ENCODE measurements at places on chromosomes 13 and 19.

DNA sequence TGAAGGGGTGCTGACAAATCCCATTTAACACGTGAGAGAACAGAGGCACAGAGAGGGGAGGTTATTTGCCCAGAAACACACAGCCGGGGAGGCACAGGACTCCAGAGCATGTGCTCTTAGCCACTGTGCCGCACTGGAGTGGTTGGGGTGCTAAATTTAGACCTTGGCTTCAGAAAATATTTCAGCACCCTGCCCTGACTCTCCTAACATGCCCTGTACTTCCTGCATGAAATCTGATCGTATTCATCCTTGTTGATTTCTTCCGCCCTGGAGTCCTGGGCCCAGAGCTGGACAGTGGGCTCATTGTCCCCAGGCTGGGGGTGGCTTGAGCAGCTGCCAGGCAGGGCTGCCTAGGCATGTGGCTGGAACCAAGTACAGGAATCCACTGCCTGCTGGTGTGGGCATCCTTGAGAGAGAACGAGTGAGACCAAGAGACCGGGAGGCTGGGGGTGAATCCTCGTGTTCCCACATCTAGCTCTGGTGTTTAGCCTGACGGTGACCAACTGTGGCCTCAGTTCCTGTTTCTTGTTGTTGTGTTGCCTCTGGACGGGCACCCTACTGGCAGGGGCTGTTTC lies 5.3 kb downstream of the SLC27A1 start:
- DNase-seq, result no peak
- H3K36me3 ChIP-seq, result no peaks in the 10 kb centered on the region
- H3K27me3 ChIP-seq, result no peaks in the 10 kb centered on the region
- H3K27ac ChIP-seq, result no peak overlapping the region
- H3K4me1 ChIP-seq, result peaks cover 5% of the 10 kb centered on the region

- no peaks in the 10 kb centered on the region for H3K27me3 ChIP-seq
- no peak for DNase-seq
- peaks cover 20% of the 10 kb centered on the region for H3K4me1 ChIP-seq
- H3K27ac ChIP-seq, result peak overlapping the region; percentile 78
- H3K36me3 ChIP-seq, result no peaks in the 10 kb centered on the region
Observed at GRCh38 chr19:1130771-1131717, 27.2 kb downstream of the GPX4 start.

DNA sequence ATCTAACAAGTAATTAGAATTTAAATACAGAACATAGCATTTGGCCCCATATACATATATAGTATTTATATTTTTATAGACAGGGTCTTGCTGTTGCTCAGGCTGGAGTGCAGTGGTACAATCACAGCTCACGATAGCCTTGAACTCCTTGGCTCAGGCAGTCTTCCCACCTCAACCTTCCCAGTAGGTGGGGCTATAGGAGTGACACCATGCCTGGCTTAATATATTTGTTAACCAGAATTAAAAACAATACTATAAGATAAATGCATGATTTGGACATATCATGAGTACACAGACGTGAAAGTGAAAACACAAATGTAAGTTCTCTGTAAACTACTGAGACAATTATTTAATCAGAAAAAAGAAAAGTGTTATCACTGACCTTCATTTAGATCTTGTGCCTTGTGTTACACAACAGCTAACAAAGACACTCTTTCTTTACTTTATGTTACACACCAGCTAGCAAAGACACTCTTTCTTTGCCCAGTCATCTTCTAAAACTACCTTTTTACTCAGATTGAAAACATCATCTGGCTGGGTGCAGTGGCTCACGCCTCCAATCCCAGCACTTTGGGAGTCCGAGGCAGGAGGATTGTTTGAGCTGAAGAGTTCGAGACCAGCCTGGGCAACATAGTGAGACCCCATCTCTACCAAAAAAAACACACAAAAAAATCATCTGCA lies 22.6 kb downstream of the CARS2 start:
- H3K4me3 ChIP-seq, result no peak overlapping the region
- DNase-seq, result no peak
- H3K27ac ChIP-seq, result no peak overlapping the region
- H3K36me3 ChIP-seq, result peaks cover 8% of the 10 kb centered on the region
- no peaks in the 10 kb centered on the region for H3K27me3 ChIP-seq
- H3K4me1 ChIP-seq, result peaks cover 8% of the 10 kb centered on the region

DNA sequence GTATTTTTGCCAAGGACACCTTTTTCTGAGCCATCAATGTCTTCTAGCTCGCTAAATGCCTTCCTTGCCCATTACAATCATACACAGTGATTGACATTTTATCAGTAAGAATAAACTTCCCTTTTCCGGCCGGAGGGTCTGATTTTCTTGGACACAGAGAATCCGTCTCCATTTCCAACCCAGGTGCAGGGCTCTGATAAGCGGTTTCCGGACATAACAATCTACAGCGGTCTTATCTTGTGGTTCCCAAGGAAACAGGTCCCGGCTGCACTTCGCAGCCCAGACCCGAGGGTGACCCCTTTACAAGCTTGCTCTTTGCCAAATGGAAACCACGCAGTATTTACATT lies 5.1 kb upstream of the ZNF77 start:
- DNase-seq, result no peak
- no peaks in the 10 kb centered on the region for H3K27me3 ChIP-seq
- peak overlapping the region; percentile 96 for H3K4me3 ChIP-seq
- peaks cover 16% of the 10 kb centered on the region for H3K4me1 ChIP-seq
- peak overlapping the region; percentile 99 for H3K27ac ChIP-seq

GRCh38 chr19:16804176-16804575 lies 25.0 kb upstream of the SIN3B start:
- H3K4me1 ChIP-seq, result no peaks in the 10 kb centered on the region
- no peak overlapping the region for H3K4me3 ChIP-seq
- no peaks in the 10 kb centered on the region for H3K36me3 ChIP-seq
- no peak overlapping the region for H3K27ac ChIP-seq

DNA sequence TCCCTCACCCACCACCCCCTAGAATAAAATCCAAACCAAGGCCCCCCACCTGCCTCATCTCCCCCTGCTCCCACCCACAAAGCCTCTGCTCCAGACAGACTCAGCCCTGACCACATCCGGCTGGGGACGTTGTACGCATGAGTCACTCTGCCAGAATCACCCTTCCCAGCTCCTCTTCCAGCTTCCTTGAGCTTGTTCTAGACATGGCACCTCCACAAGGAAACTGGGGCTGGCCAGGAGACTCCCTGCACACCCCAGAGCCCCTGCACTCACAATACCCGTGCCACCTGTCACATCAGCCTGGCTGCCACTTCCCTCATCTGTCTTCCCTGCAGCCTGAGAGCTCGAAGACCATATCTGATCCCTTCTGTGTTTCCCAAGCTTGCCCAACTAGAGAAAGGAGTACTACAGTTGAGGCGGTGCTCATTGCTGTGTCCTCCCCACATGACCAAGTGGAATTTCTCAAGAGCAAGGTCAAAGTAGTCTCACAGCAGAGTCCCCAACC lies 9.7 kb downstream of the DEDD2 start:
- H3K27ac ChIP-seq, result peak overlapping the region; percentile 95
- peak overlapping the region; percentile 84 for H3K4me3 ChIP-seq
- H3K27me3 ChIP-seq, result no peaks in the 10 kb centered on the region
- DNase-seq, result peak; percentile 32

Data from T-helper 17 cell (primary cell).